ENCODE measurements at places on chromosomes 11 and 22.

GRCh38 chr11:7031471-7031871 is 11.2 kb downstream of the NLRP14 start:
- DNase-seq = no peak

DNA sequence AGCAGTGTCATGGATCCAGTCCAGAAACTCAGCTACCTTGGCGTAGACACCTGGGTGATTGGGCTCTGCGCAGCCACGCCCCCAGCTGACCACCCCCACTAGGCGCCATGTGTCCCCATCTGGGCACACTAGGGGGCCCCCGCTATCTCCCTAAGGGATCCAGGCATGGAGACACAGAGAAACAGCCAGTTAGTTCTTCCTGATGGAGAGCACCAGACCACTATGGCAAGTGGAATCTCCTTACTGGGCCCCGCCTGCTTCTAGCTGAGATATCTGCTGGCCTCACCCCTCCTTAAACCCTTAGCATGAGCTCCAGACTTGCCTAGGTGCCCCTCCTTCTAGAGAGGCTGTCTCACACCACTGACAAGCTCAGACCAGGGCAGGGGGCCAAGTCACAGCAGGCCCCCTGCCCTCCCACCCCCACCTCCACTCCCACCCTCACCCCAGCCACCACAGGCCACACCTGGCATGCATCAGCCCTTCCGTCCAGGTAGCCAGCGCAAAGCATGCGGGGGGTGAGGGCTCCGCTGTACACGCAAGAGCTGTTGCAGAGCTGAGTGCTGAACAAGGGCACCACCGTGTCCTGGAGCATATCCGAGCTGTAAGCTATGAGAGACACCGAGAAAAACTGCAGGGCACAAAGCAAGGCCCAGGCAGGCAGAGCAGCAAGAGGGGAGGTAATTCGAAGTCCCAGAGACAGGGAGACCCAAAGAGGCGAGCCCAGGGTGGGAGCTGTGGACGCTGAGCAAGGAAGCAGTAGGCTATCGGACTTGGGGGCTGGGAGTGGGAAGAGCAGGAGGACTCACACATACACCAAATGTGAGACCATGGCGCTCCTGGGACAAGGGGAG is 16.1 kb downstream of the TMPRSS5 start:
- no peak for DNase-seq

GRCh38 chr22:47851586-47851985 is 1089.1 kb downstream of the TBC1D22A start:
- no peak for DNase-seq

- DNase-seq = no peak
Observed at GRCh38 chr11:36454941-36455631, 55.0 kb downstream of the TRAF6 start.

DNA sequence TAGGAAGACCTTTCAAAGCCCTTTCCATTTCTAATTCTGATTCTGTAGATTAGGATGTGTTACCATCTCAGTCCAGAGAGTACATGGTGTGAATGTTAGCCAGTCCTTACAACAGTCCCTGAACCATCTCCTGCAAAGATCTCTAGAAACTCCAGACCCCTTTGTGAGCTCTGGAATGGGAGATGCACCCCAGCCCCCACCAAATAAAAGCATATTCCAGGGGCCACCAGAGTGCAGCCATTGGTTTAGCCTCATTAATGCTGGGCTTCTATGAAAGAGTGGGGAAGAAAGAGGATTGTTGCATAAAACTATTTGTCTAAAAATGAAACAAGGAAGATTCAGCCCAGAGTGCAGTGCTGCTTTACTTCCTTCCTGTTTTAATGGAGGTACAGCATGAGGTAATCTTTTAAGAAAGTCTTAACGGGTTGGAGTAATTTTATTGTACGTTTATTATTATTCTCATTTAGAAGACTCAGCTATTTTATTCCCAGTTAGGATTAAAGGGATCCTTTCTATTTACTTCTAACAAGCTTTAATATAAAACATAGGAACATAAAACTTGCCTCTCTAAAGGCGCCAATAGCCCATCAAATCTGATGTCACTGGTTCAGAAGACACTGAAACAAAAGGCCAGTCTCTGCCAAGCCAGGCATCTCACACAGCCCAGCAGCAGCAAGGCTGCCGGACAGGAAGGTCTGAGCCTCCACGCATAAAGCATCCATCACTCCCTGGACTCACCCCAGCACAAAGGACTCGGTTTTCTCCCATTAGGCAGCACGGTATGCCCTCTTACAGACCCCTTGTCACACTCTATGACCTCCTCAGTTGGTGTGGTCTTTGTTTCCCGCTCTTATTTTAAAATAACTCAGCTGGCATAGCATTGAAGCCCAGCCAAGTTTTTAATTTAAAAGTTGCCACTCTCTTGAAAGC is 203.9 kb upstream of the BLID start:
- no peak for DNase-seq

DNA sequence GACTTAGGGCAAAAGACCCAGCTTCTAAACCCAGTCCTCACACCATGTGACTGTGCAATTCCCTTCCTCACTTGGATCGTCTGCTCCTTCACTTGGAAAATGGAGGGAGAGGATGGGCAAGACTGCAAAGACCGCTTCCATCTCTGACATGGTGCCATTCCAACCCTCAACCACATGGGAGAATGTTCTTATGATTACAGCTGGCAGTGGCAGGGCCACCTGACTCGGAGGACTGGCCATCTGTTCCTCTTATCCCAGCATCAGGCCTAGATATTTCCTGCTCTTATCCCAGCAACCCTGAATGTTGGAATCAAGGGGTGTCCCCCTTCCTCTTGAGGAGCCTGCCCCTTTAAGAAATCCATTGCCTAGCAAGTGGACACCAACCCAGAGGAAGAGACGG is 15.4 kb downstream of the DSCAML1 start:
- no peak for DNase-seq

- DNase-seq = no peak
Observed at GRCh38 chr22:42364604-42365110, 67.5 kb downstream of the NFAM1 start.

DNA sequence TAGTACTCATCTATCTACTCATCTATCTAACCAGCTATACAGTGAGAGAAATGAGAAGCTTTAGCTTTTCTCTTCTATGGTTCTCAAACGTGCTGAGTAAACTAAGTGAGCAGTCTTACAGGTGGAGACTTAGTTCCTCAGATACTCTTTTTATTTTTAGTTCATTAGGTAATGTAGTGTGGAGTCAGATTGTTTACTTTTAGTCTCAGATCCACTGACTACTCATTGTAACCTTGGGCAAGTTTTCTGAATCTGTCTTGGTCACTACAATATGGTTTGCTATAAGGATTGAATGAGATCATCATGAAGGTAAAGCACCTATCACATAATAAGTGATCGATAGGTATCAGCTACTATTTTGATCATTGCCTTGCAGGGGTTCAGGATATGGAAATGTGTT is 160.1 kb downstream of the RAB38 start:
- DNase-seq = no peak

GRCh38 chr22:28742562-28742962 is 723 bp downstream of the HSCB start:
- no peak for DNase-seq
